Dermis blood vessel endothelial cell (primary cell): ENCODE measurements at places on chromosomes 3 and 15. TPM values are rescaled to one million over a fixed set of nuclear protein-coding genes. Genes with fewer than 3 reads are reported as not detected.

DNA sequence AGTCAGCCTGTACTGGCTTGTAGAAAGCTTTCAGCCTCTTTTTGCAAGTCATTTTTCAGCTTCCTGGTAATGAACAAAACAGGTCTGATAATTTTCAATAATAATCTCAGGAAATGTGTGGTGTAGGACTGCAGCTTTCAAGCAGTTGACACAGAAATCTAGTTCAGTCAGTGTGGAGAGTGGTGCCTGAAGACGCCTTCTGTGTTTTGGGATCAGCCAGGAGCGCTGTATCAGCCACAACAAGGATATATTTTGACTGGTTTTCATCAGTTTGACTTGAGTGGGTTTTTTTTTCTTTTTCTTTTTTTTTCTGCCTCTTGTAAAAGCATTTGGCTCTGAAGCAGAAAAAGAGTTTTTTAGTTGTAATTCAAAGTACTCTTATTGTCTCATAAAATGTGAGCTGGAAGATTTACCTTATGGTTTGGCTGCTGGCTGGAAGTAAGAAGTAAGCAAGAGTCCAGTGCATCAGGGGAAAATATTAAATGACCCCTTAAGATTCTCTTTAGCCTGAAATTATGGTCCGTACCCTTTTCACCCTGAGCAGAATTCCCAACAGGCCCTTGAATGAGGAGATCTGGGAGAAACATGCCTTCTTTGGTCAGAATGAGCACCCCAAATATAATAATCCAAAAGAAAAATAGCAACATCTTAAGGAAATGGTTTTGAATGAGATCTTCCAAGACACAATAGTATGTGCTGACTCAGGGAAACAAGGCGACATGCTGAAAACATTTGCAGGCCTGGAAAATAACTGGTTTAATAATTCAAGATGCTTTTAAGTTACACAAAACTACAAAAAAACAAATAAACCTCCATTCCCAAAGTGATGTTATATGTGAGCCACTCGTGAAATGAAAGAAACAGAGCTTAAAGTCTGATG is 332.7 kb upstream of the ADAMTS9 start:
- peak; percentile 38 for DNase-seq

DNA sequence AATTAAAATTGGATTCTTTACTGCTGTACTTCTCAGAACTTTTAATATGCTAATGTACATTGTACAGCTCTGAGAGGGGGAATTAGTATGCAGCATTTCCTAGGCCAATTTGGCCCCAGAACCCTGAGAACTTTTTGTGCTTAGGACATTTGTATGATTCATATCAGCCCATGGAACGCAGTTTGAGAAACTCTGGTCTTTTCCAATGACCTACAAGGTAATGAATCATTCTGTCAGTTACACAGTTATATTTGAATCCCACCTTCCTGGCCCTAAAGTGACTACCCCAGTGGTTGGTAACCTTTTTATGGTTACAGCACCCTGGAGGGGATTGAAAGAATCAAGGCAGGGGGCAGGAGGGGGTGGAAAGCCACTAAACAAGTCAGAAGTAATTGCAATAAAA is 25.6 kb upstream of the KBTBD12 start:
- no peak for DNase-seq

DNA sequence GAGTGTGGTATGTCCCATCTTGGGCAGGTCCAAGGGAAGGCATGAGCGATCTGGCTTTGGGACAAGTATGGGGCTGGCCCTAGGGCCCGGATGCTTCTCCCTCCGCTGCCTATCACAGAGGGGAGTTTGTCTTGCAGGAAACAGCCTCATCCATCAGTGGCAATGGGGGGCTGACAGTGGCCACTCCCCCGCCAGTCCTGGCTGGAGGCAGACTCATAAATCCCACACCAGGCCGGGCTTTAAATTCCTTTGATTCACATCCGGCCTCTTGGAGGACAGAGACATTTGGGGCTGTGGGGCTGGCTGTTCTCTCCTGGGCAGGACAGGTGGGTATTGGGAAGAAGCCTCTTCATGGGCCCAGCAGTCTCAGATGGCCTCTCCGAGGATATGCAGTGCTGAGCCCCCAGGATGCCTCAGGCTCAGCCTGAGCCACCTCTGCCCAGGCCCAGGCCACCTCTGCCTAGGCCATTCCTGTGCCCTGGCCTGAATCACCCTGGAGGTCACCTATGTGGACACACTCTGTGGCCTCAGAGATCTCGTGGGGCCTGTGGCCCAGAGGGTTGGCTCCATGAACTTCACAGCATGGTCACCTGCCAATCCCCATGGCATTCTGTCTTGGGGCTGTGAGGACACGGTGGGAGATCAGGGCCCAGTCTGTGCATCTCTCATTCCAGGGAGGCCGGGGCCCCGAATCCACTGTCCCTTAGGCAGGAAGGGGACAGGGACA is 84.2 kb upstream of the GOLGA6L4 start:
- DNase-seq, result no peak

DNA sequence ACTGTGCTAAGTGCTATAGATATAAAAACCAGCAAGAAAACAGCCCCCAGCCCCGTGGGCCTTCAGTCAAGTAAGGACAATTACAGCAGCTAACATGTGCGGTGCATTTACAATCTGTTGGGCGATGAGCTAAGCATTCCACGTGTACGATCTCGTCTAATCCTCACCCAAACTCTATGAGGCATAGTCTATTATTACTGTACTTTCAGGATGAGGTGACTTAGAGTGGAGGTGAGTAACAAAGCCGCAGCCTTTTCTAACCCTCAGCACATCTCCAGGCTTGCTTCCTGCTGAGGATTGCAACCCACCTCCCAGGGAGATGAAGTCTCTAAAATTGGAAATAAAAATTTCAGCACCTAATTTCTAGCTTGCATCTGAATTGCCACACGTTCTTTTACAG is 53.2 kb upstream of the MCF2L2 start:
- DNase-seq, result no peak

DNA sequence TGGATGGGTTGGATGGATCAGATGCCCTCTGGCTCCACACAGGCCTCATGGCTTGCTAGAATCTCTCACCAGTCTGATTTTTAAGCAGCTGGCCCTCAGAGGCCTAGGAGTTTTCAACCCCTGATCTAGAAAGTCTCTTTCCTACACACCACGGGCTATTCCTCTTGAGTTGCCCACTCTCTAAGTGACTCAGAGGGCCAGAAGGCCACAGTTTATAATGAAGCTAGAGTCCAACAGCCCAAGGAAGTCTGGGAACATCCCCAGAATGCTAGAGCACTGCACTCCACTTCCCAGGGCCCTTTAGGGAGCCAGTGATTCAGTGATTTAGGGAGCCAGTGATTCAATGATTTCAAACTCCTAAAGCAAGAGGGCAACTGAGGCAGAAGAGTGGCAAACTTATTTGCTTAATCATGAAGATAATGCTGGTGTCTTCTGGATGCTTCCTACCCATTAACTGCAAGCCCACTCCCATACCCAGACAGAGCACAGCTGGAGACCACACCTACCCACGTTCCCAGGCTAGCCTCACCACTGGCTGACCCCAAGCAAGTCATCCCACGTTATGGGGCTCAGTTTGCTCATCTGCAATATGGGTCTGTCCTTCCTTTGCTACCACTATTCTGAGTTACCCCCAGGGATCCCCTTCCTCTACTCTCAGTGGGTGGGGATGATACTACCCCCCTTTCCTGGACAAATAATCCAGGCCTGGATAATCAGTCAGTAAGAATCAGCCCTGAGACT is 36.7 kb downstream of the ABTB1 start:
- no peak for DNase-seq

GRCh38 chr3:11600501-11601282 is 43.0 kb downstream of the VGLL4 start:
- peak; percentile 96 for DNase-seq

Gene DZIP1L
- total RNA-seq, result 2.4 and 4.6 TPM in 2 replicates

DNA sequence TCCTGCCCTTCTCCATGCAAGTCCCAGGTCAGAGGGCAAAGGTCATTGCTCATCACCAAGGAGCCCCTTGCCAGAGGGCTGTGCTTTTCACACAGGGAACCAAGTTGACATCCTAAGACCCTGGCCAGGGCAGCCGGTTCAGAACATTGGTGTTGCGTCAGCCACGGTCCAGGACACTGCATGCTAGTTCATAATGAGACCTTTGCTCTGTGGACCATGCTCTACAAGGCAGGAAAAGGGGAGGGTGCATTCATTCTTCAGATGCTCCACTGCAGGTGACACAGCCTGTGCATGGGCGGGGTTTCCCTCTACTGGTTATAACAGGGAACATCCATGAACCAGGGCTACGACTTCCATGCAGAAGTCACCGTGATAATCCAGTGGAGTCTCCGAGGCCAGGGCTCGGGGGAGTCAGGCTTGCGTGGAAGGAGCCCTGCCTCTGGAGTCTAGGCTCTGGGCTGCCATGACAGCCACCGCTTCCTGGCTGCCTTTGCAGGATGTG is 81.6 kb downstream of the OCA2 start:
- DNase-seq, result no peak

Gene PLA1A
- 2.4 and 14.8 TPM in 2 replicates for total RNA-seq

DNA sequence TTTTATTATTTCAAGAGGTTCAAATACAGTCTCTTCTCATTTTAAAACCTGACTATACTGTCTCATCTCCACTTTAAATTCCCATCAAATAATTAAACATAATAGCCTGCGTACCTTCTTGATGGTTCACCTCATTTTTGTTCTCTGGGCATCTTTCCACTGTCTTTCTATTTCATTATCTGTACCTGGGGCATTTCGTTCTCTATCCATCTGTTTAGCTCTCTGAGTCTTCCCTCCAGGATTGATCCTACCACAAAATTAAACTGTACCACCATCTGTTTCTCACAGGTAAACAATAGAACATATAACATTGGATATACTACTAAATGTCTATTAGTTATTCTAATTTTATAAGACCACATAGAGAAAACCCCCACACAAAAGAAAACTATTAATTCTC is 1331.4 kb downstream of the NSUN3 start:
- DNase-seq, result no peak

Gene DUOXA2
- total RNA-seq, result not detected in 2 replicates

DNA sequence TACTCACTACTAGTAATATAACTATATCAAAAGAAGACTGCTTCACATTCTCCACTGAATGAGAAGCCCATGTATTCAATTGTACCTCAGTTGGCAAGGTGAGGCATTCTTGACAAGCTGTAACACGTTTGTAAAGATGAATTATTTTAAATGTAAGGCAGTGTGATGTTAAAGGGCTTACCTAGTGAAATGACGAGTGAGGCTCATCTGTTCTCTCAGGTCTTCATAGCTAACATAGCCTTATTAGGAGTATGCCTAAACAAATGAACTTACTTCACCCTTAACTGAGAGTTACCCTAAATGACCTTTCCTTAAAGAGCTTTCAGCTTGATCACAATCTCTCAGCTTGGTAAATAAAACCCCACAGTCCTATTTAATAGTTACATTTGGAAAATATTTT is 127.3 kb downstream of the FEZF2 start:
- no peak for DNase-seq

DNA sequence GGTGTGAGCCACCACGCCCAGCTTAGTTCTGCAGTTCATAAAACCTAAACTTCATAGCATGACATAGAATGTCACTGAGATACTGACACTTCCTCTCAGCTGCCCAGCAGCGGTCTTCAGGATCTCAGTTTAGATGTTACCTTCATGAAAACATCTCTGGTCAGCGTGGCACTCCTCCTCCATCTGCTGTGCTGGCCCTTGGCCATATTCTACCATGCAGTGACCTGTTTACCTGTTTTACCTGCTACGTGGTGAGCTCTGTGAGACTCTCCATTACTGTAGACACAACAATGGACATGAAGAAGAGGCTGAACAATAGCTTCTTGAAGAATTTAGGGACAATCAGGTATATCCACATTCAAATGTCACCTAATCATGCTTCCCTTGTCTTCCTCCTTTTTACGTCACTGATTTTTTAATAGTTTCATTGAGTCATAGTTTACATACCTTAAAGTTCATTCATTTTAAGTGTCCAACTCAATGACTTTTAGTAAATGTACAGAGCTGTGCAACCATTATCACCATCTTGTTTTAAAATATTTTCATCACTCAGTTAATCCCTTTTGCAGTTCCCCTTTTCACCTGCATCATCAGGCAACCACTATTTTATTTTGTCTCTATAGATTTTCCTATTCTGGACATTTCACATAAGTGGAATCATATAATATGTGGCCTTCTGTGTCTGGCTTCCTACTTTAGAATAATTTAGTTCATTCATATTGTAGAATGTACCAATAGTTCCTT is 32.2 kb upstream of the PTPN23 start:
- DNase-seq, result no peak

Gene LMAN1L
- total RNA-seq, result not detected in 2 replicates

GRCh38 chr3:183217548-183218332 is 35.3 kb upstream of the B3GNT5 start:
- no peak for DNase-seq

GRCh38 chr3:77038468-77038929 is 1.4 kb upstream of the ROBO2 start:
- peak; percentile 83 for DNase-seq

Gene BNC1
- 0.56 and 0.85 TPM in 2 replicates for total RNA-seq

GRCh38 chr3:129413687-129414506 is 14.5 kb downstream of the EFCAB12 start:
- DNase-seq, result peak; percentile 64

- DNase-seq, result no peak
These were observed 194.5 kb downstream of the PLCH1 start for GRCh38 chr3:155550391-155550790.

DNA sequence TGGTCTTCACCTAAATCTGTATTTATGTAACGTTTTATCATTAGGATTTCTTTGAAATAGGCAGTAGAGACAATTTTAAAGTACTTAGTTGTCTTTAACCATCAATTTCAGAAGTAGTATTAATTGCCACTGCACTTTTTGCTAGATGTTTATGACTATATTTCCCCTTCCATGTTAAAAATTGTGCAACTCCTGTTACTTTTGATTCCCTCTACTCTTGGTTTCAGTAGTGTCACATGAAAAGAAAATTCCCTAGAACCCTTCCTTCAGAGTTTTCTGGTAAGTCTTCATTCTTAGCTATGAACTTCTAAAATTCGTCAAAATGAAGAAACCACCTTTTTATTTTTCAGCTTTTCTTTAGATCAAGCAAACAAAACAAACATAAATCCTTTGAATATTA is 7.1 kb downstream of the PIAS1 start:
- DNase-seq, result no peak

- no peak for DNase-seq
These were observed 8.6 kb downstream of the CLEC3B start for GRCh38 chr3:45034612-45035252.

Gene SCN11A
- under 0.01 TPM in 1 of 2 replicates, not detected in the other for total RNA-seq

- no peak for DNase-seq
These were observed 161.7 kb downstream of the BBX start for GRCh38 chr3:107684431-107684925.

Gene INSYN1
- total RNA-seq, result not detected in 2 replicates

Gene PRTG
- total RNA-seq, result 2.6 and 7.5 TPM in 2 replicates

DNA sequence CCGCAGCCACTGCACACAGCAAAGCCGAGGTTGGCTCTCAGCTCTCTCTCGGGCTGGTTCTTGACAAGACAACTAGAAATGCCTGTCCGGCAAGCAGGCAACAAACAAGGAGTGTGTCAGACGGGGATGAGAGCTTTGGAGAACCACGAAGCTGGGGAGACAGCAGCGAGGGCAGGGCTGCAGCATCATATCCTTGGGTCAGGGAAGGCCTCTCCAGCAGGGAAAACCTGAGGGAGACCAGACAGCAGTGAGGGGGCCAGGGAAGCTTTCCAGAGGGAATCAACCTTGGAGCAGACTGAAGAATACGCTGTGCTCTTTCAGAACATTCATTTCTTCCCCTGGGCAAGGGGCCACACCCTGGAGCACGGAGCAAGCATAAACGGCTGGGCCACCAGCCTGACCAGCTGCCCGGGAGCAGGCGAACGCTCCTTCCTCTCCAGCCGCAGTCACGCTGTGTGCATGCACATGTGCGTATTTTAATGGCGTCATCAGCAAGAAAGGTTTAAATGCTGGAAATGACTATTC is 58.7 kb downstream of the CHSY1 start:
- no peak for DNase-seq
